ENCODE measurements at places on chromosomes 13 and 19.

- DNase-seq = no peak
Observed at GRCh38 chr13:42272804-42273175, 838 bp downstream of the AKAP11 start.

DNA sequence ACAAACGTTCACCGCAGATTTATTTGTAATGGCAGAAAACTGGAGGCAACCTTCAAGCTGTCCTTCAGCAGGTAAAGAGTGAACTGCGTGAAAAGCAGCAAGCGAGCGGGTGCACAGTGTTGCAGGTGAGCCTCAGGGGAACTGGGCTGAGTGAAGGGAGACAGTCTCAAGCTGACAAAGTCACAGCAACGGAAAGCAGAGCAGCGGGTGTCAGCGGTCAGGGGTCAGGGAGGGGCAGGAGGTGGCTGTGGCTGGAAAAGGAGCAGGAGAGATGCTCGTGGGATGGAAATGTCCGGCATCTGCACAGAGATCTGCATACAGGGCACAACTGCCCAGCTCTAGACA lies 8.5 kb upstream of the RASA3 start:
- no peak for DNase-seq

DNA sequence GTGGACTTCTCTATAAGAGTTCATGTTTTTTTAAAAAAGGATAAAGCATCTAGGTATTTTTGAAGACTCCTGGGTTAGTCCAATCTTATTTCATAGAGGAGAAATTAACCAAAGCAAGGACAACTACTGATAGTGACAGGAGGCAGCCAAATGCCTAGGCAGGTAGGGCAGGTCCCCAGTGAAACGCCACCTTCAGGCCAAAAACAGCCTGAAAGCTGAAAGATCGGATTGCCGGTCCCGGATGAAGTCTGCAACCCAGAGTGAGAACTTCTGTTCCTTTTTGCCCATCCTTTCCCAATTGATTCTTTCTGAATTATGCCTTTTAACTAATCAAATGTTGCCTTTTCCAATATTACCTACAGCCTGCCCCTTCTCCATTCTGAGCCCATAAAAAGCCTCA lies 6.1 kb upstream of the GGACT start:
- DNase-seq = no peak

DNA sequence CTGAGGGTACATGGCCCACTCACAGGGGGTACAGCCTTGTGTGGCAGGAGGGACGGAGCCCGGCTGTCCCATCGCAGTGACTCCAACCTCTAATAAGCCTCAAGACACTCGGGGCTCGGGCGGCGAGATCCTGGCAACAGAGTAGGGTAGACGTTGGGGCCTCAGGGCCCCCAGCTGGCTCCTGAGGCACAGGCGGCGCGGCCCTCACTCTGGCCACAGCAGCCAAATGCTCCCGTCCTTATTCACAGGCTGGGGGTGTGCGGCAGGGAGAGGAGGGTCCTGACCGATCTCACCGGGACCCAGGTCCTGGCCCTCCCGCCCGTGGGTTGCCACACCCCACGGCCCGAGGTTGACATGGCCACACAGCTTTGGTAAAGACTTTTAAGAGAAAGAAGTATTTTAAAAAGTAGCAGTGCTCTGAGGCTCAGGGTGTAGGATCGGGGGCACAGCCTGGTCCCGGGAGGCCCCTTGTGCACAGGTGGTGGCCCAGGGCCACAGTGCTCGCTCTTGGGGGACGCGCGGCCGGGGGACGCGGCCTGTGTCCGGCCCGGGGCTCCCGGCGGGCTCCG lies 7.6 kb downstream of the SLC39A3 start:
- DNase-seq = no peak

GRCh38 chr19:5228932-5229777 lies 111.5 kb downstream of the PTPRS start:
- DNase-seq = no peak
